Fibroblast of skin of scalp (primary cell): ENCODE measurements at places on chromosomes 5 and 9.

DNA sequence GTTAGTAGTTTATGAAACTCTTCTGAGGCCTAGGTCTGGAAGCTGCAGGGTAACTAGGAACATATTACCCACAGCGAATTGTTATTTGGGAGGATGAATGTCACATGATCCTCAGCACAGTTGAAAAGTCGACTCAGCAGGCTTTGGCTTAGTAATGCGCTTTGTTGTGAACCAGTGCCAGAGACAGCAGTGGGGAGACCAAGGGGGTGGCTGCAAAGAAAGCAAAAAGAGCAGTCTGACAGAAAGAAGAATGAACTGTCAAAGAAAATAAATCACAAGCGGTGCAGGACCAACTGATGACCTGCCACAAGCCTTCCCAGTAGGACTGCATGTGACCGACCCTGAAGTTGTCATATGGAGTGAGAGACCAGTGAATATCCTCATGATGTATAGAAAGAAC, 170.0 kb downstream of the CCDC171 start:
- DNase-seq: peak; percentile 50

- peak; percentile 38 for DNase-seq
Observed at GRCh38 chr9:37706290-37706689, 47.3 kb upstream of the TRMT10B start.

- DNase-seq: no peak
Observed at GRCh38 chr5:178527458-178528307, 62.5 kb downstream of the COL23A1 start.

- no peak for DNase-seq
Observed at GRCh38 chr5:111366388-111366787, 142.2 kb downstream of the CAMK4 start.

DNA sequence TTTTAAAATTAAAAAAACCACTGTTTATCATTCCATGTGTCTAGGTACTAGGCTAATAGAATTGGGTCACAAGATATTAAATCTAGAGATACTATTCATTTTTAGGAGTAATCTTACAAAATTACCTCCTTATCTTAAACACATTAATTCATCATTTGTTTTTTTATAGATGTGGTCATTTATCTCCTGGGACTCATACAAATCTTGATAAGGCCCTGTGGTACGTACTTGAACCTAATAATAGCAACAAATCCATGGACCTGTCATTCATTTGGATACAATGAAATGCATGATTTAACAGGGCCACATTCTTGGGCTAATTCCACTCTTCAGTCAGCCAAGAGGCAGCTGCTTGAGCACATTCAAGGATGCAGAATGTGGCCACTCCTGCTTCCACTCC, 66.4 kb upstream of the MARCHF11 start:
- DNase-seq: no peak

DNA sequence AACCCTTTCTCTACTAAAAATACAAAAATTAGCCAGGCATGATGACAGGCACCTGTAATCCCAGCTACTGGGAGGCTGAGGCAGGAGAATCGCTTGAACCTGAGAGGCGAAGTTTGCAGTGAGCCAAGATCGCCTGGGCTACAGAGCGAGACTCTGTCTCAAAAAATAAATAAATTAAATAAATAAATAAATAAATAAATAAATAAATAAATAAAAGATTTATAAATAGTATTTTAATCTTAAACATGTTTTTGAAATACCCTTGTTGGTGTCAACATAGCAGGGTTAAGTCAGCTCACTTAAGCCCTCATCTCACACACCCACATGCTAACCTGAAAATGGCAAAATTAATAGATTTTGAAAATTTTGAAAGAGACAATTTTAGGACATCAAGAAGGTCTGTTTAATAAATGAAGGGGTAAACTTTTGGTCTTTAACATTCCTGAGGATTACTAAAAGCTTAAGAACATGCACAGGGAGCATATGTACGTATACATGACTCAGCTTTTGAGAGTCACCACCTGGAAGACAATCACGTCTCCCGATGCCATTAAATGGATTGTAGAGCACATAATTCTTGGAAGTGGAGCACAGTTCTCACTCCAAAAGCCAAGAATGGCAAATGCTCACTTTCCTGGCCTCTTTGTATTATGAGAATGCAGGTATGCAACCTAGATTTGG, 202.5 kb downstream of the GDNF start:
- no peak for DNase-seq

DNA sequence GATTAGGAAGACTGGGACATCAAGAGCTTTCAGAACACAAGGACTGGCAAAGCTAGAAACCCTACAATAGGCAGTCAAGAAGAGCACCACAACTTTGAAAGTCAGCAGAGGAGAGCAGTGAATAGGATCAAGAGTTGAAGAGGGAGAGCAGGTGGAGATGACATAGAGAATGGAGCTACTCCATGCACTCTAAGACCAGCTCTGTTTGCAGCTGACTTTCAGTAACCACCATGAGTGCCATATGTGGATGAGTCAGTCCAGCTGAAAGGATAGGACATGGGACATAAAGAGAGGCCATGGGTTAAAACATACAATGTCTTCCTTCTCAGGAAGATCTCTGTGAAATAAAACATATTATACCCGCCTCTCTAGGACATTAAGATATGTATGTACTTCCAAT, 289.1 kb upstream of the KLF4 start:
- DNase-seq: no peak

GRCh38 chr5:155104441-155104840, 90.9 kb downstream of the KIF4B start:
- DNase-seq: no peak

DNA sequence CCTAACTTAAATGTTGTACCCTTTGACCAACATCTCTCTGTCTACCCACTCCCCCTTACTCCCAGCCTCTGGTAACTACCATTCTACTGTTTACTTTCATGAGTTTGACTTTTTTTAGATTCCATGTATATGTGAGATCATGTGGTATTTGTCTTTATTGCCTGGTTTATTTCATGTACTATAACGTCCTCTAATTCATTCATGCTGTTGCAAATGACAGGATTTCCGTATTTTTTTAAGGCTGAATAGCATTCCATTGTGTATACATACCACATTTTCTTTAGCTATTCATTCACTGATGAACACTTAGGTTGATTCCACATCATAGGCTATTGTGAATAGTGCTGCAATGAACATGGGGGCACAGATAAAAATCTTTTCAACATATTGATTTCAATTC, 11.8 kb upstream of the NDUFB6 start:
- DNase-seq: peak; percentile 52

- DNase-seq: no peak
Observed at GRCh38 chr5:7494481-7495130, 98.7 kb downstream of the ADCY2 start.
